ENCODE measurements at places on chromosomes 1 and 21.

DNA sequence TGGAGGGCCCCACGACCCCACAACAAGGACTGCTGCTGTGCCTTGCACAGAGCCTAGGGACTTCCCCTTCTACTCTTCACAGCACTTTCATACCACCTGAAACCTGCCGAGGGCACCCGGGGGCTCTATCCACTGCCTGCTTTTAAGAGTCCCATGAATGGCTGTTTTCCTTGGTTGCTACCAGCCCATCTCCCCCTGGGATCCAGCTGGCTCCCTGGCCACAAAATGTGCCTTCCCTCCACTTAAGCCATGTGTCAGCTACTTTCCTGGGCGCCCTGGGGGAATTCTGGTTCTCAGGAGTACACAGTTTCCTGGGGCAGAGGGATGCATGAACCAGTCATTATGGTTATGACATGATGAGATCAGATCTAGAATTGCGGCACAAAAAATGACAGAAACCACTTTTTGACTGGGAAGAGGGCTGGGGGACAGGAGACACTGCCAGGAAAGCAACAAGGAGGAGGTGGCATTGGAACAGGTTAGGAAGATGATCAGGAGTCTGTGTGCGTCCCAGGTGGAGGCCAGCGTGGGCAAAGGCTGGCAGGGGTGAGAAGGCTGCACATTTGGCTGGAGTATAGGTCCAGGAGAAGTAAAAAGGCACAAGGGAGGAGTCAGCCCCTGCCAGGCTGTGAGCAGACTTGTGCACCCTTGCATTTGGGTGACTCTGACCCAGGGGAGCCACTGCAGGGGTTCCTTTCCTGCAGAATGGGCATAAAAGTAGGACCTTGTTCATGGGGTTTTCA, 3.2 kb upstream of the TNFRSF8 start:
- H3K4me3 ChIP-seq: no peak overlapping the region
- DNase-seq: no peak
- no peaks in the 10 kb centered on the region for H3K36me3 ChIP-seq
- H3K27ac ChIP-seq: no peak overlapping the region

DNA sequence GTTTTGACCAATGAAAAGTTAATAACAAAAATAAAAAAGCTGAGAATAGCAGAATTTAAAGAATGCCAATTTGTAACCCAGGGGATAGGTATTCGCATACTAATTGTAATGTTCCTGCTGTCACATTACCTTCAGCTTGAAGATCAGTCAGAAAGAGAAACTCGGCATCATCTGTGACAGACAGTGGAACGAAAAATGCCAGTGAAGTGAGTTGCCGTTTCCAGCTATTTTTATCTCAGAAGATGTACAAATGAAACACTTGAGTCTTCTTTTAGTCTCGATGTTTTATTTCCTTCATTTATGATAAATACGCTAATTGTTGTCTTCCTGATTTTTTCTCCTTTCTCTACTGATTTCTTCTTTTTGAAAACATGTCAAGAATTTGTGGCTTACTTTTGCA, 26.1 kb downstream of the RGS21 start:
- DNase-seq: no peak
- no peaks in the 10 kb centered on the region for H3K4me1 ChIP-seq
- H3K27me3 ChIP-seq: no peaks in the 10 kb centered on the region

- no peak overlapping the region for H3K27ac ChIP-seq
- DNase-seq: no peak
- peaks cover 22% of the 10 kb centered on the region for H3K36me3 ChIP-seq
- no peak overlapping the region for H3K4me3 ChIP-seq
- no peaks in the 10 kb centered on the region for H3K27me3 ChIP-seq
These were observed 32.3 kb downstream of the PABPC4 start for GRCh38 chr1:39544327-39544726.

DNA sequence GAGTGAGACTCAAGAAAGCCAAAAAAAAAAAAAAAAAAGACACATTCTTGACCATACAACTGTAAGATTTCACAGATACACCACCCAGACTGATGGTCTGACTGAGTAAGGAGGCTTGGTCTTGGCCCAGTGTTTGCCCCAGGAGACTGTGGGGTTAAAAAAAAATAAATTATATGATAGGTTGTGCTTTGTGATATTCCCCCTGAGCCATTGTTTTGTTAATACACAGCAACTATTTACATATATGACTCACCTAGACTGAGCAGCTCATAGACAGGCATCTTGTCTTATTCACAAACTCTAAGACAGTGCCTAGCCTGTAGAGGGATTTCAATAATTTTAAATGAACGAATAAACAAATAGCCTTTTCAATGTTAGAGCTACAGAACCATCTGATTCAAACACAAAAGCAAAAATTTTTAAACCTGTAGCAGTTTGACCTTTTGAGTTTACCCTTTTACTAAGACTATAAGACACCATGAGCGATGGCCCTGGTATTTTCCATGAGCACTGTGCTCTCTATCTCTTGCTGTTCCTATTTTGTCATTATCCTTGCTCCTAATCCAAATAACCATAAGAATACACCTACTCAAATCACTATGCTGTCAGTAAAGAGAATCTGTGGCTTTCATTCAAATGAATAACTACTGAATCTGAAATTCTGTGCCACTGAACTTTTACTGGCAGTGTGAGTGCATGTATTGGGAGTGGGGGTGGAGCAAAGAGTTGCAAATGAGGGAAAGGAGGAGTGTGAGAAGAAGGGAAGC, 199.4 kb upstream of the PTBP2 start:
- no peak overlapping the region for H3K4me3 ChIP-seq
- no peak overlapping the region for H3K27ac ChIP-seq
- no peak for DNase-seq
- H3K36me3 ChIP-seq: no peaks in the 10 kb centered on the region

DNA sequence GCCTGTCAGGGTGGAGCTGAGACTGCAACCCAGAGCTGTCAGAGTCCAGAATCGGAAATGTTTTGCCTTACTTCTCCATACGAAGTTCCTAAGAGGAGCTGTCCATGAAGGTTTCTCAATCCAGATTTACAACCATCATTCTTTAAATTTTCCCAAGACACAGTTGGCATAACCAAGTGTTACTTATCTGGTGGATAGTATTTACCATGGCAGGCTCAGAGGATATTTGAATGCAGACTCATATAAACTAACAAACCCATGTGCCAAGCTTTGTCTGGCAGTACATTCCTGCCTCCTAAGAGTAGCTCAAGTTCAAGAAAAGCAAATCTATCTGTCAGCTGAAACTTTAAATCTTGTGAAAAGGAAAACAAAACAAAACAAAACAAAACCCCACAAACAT, 267.9 kb downstream of the ZNF326 start:
- DNase-seq: no peak
- no peak overlapping the region for H3K4me3 ChIP-seq
- H3K27me3 ChIP-seq: peaks cover 4% of the 10 kb centered on the region
- no peaks in the 10 kb centered on the region for H3K4me1 ChIP-seq
- H3K36me3 ChIP-seq: no peaks in the 10 kb centered on the region
- no peak overlapping the region for H3K27ac ChIP-seq

DNA sequence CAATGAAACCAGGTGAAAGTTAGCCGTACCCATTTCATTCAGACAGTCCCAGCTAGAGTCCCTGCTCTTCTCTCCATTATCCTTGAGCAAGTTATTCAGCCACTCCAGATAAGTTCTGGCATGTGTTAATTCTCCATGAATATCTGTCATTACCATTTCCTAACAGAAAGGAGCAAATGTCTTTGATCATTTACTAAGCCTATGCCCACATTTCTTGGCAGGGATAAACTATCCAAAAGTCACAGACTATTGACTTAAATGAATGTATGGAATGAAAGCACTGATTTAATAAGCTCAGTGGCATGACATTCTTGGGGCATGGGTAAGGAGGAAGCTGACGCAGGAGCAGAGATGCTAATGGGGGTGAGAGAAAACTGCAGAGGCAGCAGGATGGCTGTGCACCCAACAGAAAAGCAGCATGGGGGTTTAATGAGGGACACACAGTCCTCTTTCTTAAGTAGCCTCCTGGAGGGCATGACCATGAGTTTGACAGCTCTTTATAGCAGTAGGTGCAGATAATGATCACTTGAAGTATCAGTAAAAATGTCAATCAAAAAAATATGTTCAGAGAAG, 17.6 kb upstream of the DHCR24 start:
- no peak overlapping the region for H3K27ac ChIP-seq
- H3K36me3 ChIP-seq: no peaks in the 10 kb centered on the region
- H3K4me1 ChIP-seq: no peaks in the 10 kb centered on the region

Measured in effector memory CD4-positive, alpha-beta T cell (primary cell).